ENCODE measurements at places on chromosomes 1 and 21.
A peak's percentile ranks its signal among the peaks of the same experiment; 100 is the strongest.

- DNase-seq = no peak
Observed at GRCh38 chr21:41641821-41642701, 124.8 kb downstream of the RIPK4 start.

DNA sequence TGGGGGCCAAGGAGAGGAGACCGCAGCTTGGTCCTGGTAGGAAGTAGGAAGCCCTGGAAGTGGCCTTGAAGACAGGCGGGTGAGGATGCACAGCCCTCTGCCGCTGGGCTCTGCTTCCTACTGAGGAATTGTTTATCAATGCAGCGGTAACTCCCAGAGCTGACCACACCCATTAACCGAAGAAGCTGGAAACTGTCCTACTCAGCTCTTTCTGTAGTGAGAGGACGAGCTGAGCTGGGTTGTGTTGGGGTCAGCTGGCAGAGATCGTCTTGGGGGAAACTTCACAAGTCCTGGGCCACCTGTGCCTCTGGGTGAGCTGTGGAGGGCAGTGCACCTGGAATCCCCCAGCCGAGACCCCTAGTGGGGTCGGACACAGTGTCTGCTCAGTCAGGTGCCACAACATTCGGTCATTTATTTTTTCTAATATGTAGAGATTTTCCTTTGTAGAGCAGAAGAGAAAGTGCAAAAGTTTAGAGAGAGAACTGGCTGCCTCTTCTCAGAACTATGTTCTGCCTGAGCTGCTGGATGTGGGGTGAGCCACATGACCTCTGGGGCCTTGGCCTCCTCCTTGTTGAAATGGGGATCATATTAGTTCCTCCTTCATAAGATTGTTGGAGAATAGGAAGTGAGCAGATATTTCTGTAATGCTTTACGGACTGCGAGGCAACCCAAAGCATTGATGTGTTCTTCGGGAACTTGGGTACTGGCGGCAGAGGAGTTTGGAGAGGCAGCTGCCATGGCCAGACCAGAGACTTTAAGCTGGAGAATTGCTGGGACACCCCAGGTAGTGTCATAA lies 3.6 kb downstream of the NECAP2 start:
- DNase-seq = no peak

GRCh38 chr1:229372251-229372650 lies 29.4 kb upstream of the CCSAP start:
- no peak for DNase-seq

DNA sequence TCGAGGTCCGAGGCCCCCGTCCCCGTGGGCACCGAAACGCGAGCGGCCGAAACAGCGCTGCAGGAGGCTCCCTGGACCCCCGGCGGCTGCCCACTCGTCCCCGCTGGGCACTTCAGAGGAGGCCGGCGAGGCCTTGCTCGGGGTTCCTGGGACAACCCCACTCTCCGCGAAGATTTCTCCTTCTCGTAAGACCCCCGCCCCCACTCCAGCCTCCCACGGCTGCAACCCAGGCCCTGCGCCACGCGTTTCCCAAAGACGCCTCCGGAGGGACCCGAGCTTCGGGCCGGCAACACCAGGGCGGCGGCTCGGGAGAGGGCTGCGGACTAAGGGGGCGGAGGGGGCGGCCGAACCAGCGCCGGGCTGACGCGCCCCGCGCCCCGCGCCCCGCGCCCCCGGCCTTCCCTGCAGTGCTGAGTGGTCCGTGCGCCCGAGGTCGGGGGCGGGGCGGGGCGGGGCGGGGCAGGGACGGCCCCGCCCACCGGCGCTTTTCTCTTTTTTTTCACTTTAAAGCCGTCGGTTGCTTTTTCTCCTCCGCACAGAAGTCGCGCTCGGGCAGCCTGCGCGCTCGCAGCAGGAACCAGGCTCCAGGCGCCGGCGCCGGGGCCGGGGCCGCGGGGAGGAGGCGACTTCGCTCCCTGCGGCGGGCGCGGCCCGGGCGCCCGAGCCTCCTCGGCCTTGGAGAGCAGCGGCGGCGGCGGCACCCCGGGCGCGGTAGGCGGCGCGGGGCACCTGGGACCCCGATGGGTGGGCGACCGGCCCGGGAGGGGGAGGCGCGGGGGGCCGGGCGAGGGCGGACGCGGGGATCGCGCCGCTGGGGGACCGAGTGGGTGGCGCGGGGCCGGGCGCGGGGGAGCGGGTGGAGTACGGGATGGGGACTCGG lies at the start of gene SPSB1:
Gene SPSB1, plus strand, starts transcription at position 534 of the 880 bp plus-strand sequence. CDS start 62,998 bp downstream, outside the sequence.
- DNase-seq = peak; percentile 38

DNA sequence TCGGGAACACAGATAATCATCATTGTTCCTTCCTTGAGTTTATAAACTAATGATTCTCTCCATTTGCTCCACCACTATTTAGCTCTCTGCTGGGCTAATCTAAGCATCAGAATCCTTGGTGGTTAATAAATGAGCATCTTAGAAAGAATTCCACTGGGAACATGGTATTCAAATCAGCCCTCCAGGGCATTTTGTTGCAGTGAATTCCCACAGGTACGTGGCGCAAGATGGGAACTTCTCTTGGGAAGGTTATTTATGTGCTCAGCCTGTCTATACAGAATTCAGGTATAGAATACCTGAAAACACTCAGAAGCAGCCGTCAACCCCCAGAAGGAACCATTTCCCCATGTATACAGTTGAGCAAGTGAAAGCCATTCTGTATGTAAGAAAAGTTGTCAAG lies 131.5 kb downstream of the NTNG1 start:
- DNase-seq = no peak

DNA sequence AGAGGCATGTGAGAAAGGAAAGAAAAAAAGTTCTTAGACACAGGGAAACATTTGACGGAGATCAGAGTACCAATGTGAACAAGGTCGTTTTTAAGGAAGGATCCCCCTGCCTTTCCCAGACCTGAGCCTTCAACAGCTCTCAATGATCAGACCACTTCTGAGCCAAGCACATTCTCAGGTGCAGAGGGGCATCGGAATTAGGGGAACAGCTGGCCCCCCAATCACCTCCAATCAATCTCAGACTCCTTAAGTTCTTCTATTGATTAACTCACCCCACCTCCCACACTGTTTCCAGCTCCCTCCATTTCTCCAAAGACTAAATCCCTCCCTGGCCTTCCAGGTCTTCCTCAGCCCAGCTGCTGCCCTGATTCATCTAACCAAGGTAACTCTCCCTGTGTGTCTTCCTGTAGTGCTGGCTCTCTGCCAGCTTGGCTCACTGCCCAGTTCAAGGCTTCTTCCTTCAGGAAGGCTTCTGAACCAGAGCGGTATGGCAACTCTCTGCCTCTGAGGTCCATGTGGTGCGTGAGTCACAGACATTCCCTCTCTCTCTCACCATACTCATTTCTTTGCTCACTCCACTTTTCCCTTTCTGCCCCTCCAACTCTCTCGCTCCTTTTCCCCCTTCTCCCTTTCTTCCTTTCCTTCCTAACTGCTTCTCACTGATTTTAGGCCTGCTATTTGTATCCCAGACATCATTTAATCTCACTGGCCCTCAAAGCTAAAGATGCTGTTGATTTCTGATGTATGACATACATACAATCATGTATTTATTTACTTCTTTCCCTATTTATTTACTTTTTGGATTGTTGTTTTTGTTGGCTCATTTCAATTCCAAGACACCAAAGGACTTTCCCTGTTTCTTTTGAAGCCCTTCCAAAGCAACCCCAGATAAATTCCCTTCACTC lies 18.1 kb downstream of the CFAP45 start:
- no peak for DNase-seq

DNA sequence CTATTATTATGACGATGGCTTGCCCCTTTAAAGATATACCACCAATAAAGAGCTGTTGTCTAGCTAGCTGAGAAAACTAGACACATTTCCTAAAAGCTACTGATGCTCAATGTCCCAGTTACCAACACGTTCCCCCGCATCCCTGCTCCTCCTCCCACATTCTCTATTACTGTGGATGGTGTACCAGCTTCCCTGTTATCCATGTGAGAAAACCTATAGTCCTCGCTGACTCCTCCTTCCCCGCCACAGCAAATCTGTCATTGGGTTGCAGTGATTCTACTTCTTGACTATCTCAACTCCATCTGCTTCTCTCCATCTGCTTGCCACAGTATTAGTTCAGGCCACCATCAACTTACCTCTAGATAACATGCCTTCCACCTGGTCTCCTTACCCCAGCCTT lies 337.5 kb downstream of the KCNH1 start:
- DNase-seq = no peak

GRCh38 chr1:235920596-235921375 lies 54.1 kb upstream of the LYST start:
- no peak for DNase-seq

GRCh38 chr21:32578107-32578691 lies 7.1 kb downstream of the TCP10L start:
- no peak for DNase-seq

GRCh38 chr1:59903141-59903754 lies 23.3 kb downstream of the CYP2J2 start:
- DNase-seq = no peak

- no peak for DNase-seq
Observed at GRCh38 chr1:233873666-233874065, 30.8 kb upstream of the SLC35F3 start.

DNA sequence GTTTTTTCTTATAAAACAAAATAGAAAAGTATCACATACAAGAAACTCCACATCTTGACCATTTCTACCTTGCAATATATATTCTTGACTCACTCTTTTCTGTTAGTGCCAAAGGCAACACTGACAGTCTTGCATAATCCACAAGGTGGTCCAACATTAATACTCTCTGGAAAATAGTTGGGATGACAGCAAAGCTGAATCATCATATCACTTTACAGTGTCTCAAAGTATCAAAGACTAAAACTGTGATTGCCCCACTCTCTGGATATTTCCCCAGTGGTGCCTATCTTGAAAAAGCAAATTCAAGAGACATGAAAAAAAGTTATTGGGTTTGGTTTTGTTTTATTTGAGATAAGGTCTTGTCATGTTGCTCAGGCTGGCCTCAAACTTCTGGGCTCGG lies 14.6 kb upstream of the TGFBR3 start:
- DNase-seq = no peak

DNA sequence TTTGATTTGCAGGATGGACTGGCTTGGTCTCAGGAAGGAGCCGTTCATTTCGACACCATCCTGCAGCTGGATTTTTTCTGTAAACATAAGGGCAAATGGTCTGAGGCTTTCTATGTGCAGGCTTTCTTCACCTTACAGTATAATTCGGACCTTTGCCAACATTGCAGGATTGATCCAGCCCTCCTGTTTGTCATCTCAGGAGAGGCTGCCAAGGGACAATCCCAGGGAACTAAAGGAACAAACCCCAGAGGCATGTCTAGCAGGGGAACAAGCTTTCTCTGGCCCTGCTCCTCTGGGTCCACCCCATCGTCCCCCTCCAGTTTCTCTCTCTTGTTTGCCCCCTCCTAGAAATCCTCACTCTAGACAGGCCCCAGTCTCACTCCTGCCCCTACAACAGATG lies 24.8 kb upstream of the GBP6 start:
- DNase-seq = no peak

DNA sequence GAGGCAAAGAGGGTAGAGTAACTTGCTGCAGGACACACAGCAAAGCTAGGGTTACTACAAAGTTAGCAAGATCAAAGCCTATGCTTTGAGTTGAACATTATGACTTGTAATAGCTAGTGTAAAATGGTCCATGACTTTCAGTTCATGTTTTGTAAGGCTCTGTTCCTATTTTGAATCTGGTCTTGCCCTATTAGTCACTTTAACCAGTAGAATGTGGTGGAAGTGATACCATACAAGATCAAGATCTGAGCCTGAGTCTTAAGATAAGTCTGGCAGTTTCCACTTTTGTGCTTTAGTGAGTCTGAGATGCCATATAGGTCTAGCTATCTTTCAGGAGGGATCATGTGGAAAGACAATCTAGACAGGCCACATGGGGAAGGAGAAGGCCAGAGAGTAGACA lies 282.1 kb upstream of the BRINP3 start:
- DNase-seq = no peak

DNA sequence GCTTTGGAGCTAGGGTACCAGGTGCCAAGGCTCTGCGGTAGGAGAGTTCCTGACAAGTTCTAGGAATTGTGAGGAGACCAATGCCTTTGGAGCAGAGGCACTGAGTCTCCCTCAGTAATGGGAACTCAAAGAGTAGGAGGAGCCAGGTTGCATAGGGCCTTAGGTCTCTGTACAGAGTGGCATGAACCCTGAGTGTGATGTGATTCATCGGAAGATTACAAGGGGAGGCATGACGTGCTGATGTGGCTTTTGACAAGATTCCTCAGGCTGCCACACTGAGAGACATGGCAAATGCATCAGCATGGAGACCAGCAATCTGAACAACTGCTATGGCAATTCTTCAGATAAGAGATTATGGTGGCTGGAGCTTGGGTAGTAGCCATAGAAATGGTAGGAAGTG lies 94.6 kb upstream of the SLC44A3 start:
- DNase-seq = no peak
